ENCODE measurements at places on chromosomes 16 and 17.
A peak's percentile ranks its signal among the peaks of the same experiment; 100 is the strongest.

- DNase-seq, result no peak
These were observed 1279.0 kb upstream of the CDH8 start for GRCh38 chr16:63315229-63315628.

DNA sequence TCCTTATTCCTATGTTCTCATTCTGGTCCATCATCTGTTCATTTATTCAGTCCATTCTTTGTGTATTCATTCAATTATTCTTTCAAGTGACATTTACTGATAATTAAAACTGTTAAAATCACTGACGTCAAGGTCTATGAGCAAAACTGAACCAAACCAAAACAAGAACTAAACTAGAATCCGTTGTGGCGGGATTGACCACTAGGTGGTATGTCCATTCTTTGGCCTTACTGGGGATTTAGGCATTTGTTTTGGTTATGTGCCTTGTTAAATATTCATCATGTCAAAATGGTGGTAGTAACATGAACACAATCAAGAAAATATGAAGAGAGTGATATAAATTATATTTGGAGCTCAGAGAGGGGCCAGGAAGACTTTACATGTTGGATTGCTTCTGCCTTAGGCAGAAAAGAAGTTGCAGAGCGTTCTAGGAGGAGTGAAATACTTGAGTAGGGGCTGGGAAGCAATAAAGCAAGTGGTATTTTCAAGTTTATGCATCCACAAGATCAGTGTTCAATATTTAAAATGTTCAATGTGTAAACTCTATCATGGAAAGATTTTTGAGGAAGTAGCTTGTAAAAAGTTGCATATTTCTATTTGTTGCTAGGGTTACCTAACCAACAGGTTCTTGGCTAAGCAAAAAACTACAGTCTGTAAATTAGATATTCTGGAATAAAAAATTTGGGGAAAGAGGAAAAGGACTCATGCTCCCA, 129.0 kb downstream of the CDH13 start:
- DNase-seq, result no peak

- no peak for DNase-seq
These were observed 84.4 kb upstream of the CNEP1R1 start for GRCh38 chr16:49940464-49941224.

DNA sequence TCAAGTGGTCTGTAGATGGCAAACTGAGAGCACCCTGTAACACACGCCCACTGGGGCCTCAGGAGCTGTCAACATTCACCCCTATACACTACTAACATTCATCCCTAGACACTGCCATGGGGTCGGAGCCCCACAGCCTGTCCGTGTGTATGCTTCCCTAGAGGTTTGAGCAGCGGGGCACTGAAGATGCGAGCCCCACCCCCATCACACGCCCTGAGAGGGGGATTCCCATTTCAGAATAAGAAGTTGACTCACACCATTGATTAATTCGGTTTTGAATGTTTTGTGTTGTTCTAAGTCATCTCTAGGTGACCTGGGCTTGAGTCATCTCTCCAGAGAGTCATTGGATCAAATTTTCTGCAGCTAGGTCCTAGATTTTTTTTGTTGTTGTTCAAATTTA, 37.3 kb upstream of the MMD start:
- no peak for DNase-seq

- DNase-seq, result peak; percentile 27
These were observed 27.5 kb upstream of the HELZ start for GRCh38 chr17:67272312-67273047.

DNA sequence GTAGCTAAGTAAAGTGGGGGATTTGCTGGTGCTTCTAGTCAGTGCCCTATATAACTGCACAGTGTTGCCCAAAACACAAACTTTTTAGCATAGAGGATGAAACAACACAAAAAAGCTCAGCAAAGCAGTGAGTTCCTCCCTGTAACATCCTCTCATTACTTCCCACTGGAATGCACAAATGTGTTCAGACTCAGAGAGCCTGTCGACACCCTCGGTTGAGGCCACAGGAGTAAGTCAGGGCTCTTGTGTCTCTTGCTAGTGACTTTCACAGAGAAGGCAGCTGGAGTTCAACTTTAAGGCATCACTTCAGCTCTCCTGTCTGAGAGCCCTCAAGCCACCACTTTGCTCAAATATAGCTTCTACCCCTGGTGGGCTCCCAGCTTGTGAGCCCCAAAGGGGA, 107.2 kb upstream of the NETO2 start:
- no peak for DNase-seq

DNA sequence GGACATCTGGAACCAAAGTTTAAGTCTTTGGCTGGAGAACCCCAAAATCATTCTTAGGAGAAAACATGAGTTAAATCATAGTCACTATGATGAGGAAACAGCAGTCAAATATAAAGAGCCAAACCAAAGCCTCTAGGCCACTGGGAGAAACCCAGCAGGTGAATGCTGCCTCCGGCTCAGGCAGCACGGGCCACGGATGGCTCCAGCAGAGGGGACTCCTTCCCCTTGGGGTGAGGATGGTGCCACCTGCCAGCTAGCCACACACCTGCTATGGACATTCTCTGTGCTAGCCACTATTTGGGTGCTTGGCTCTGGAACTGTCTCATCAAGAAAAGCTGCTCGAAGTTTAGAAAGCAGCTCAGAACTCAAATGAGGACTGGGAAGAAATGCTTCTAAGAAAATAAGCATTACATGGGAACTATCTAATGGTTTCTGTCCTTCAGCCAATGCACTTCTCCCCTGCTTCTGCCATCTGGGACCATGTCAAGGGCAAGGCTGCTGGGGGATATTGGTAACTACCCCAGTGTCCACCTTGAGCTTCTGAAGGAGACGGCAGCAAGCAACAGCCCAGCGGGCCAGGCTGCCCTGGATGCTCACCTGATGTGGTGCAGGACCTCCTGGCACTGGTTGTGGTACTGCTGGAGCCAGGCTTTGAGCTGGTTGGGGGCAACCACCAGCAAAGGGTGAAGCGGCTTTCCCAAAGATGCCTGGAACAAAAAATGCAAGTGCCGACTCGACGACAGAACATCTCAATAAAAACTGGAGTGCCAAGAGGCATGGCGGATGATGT, 22.5 kb downstream of the ELAC2 start:
- DNase-seq, result no peak

- DNase-seq, result no peak
These were observed 10.0 kb upstream of the NAGLU start for GRCh38 chr17:42526031-42526444.

GRCh38 chr16:78094166-78094565, 5.3 kb upstream of the WWOX start:
- peak; percentile 29 for DNase-seq

DNA sequence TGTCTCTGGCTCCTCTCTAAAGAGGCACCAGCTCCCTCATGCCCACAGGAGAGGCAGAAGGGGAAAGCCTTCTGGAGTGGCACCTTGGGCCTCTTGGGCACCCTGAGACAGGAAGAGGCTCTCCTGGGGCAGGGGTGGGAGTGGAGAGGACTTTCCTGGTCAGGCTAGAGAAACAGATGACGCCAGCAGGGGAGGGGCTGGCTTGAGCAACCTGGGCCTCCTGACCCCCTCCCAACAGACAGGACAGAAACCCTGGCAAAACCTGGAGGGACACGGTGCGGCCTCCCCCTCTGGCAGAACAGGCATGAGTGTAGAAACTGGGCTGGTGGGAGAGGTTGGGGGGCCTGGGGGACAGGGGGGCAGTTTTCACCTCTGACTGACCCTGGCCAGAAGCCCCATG, 6.1 kb downstream of the SMIM5 start:
- DNase-seq, result no peak

DNA sequence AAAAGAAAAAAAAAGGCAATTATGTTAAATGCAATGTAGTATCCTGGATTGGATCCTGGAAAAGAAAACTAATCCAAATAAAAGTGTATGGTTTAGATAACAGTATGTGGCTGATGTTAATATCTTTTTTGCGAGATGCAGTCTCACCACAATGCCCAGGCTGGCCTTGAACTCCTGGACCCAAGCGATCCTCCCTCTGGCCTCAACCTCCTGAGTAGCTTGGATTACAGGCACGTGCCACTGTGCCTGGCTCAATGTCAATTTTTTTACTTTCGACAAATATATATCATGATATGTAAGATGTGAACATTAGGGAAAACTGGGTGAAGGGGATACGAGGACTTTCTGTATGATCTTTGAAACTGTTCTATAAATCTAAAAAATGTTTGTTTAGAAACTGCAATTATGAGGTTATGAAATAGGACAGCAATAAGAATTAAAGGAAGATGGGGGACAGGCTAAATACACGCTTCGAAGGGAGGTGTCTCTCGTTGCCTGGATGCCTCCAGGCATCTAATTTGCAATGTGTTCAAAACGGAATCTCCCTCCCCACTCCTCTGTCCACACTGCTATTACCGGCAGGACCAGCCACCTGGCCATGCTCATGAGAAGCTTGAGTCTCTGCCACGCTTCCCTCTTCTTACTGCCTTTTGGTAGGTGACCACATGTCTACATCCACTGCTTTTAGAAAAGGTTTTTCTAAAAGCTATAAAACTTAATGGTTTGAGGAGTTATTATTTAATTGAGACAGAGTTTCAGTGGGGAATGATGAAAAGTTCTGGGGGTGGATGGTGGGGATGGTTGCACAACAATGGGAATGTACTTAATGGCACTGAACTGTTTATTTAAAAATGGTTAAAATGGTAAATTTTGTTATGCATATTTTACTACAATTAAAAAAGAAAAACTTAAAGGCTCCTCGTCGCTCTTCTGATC, 15.2 kb downstream of the UBE2O start:
- DNase-seq, result no peak

DNA sequence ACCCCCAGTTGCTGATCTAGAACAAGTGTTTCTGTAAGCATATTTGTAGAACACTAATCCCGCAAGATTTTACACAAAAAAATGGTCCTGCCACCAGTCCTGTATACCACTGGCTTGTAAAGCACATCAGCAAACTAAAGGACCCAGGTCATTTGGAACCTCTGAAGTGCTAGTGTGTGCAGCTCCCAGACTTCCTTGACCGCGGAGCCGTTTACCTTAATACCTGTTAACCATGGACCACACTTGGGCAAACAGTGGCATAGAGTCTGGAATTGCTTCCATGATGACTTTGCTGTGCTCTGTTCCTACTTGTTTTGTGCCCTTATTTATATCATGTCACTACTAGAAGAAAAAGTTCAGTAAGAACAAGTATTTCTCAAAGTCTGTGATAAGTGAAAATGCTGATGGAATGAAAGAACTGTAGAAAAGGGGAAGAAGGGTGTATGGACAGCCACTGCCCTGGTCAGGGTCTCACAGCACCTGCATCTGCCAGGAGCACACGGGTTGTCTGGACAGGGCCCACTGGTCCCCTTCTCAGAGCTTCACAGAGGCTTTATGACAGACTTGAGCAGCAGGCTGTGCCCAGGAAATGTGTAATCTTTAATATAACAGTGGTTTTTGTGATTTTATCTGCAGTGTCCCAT, 29.3 kb downstream of the ALDH3A2 start:
- no peak for DNase-seq

Measured in NB4 (cell line).